ENCODE measurements at places on chromosomes 3 and 15.

GRCh38 chr15:55628369-55628730 is 40.2 kb upstream of the PYGO1 start:
- no peak for DNase-seq

DNA sequence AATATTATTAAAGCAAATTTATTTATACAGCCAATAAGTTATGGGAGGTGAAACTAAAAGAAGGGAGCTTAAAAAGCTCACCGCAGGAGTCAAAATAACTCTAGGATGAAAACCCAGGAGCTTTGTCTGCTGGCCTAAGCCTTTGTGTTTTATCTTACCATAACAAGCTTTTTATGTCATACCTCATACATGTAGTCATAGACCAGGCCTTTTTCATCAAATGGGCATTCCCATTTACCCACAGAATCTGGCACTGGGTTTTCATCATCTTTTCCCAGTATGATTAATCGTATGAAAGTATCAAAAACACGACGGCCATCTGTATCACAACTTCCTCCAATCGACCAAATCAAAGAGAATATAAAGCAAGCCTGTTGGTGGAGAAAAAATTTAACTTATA is 122.8 kb downstream of the DNAH12 start:
- DNase-seq: no peak

- no peak for DNase-seq
Observed at GRCh38 chr3:72370947-72371346, 477.3 kb downstream of the SHQ1 start.

- no peak for DNase-seq
Observed at GRCh38 chr3:31858439-31858838, 122.6 kb downstream of the OSBPL10 start.

DNA sequence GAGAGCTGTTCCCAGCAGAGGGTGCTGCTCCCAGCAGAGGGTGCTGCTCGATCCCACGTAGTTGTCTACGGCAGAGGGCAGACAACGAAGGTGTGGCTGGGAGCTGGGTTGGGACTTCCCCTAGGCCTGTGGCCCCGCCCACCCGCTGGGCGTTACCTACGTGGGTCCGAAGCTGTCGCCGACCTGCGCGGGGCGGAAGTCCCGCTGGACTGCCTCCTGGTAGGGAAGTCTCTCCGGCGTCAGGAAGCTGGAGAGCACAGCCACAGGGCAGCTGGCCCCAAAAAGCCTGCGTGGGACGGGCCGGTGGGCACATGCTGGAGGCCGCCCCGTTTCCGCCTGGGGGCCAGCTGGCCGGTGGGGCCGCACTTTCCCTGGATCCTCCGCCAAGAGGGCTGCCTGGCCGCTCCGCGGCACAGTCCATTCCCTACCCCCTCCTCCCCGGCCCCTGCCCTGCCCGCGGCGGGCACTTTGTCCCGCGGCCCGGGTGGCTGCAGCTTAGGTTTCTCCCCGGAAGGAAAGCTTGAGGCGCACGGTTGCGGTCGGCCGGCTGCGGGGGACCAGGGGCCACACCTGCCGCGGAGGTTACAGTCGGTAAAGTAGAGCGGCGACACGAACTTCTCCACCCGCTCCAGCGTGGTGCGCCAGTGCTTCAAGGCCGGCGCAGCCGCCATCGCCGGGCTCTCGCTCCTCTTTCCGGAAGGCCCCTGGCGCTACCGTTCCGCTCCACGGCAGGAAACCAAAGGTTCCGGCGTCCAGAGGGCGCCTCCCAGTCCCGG is at the start of gene MAN2C1:
Gene MAN2C1 (minus strand): TSS at position 695 of the 776 bp plus-strand sequence. CDS start 24 bp downstream, at position 671.
- peak; percentile 99 for DNase-seq

DNA sequence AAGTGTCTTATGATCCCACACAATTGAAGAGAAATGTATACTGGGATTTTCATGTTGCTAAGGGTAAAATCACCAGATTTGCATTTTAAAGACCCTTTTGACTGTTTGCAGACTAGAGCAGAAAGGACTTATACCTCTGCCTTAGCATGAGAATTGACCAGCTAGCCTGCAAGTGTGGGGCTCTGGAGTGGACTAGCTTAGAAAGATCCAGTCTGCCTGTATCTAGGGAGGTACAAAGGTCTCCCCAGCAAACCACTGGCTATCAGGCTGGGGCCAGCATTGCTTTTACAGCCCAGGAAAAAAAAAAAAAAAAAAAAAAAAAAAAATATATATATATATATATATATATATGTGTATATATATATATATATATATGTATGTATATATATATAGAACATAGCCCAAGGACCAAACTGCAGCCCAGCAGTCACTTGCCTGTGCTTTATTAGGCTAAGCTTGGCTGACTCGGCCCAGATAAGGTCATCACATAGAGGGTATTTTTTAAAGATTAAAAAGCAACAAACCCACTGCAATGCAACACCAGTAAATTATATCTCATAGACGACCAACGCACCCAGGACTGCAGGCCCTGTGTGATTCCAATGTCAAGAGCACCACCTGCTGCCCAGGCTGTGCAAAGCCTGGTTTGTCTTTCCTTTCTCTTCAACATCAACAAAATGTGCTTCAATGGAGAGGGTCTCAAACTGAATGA is 63.7 kb downstream of the DCLK3 start:
- peak; percentile 72 for DNase-seq

- no peak for DNase-seq
Observed at GRCh38 chr3:158267015-158267414, 157.1 kb downstream of the RSRC1 start.

GRCh38 chr3:5735896-5736295 is 548.4 kb downstream of the EDEM1 start:
- no peak for DNase-seq

- DNase-seq: no peak
Observed at GRCh38 chr15:61856295-61856694, 204.0 kb downstream of the VPS13C start.

DNA sequence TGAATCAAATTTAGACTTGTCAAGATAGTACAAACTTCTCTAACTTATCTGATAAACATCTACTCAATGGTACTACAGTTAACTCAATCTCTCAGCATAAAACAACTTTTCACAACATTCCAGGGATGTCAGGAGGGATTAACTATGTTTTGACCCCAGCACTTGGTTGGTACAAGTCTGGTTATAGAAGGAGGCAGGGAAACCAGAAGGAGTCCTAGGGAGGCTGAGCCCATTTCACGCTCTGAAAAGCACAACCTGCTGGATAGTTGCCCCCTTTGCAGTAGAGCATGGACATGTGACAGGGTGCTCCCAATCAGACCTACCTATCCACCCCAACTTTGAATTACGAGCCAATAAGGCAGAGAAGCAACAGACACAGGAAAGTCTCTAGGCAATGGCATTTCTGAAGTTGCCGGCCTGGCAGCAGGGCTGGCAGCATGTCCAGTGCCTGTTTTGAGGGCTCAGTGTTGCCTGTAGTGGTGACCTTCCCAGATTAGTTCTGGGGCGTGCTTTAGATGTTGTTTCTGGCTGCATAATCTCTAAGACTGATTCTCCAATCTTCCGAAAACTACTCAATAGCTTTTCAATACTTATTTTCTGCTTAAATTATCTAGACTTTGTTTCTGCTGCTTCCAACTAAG is 8.2 kb downstream of the ANKUB1 start:
- peak; percentile 23 for DNase-seq
